ENCODE measurements at places on chromosomes 5 and 9.
A peak's percentile ranks its signal among the peaks of the same experiment; 100 is the strongest.

DNA sequence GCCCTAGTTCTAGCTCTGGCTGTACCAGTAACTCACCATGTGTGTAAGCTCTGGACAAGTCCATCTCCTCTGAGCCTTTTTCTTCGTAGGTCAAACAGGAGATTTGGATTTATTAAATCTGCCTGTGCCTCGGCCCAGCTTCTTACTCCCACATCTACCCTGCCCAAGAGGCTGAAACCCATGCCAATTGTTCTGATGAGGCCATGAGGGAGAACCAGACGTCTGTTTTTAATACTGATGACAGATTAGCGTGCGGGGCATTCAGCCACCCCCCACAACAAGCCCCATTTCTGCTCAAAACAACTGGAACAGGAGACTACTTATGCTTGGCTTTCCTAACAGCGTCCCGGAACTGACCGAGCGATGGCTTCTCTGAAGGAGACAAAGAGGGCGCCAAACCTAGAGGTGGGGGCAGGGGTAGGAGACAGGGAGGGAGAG, 81.2 kb upstream of the TRIM32 start:
- DNase-seq, result no peak

- DNase-seq, result no peak
Measured at GRCh38 chr9:17962747-17963146, 383.9 kb downstream of the SH3GL2 start.

GRCh38 chr5:170747357-170747756, 36.2 kb upstream of the GABRP start:
- no peak for DNase-seq

DNA sequence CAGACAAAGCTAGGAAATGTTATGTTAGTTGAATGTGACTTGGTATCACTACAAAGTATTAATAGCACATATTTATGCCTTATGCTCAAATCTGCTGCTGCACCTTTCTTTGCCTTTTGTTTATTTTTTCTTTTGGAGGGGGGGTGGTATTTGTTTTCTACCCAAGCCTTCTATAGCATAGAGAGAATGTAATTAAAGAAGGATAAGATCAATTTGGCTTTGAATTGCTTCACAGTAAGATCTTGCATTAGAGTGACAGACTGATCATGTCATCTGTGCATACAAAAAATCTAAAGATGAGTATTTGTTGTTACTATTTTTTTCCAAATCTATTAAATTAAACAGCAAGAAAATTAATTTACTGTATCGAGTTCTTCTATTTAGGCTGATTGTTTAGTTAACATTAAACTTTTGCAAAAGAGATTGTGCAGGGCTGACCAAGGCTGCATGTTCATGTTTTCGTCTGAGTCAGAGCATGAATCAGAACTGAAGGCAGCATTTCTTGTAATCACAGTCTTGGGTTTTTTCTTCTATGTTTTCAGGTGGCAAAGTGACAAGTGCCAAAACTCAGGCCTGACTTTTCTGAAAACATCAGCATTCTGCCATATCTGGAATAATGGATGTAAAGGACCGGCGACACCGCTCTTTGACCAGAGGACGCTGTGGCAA, 1007.1 kb upstream of the WWC1 start:
- no peak for DNase-seq

GRCh38 chr9:124197177-124198095, 60.3 kb upstream of the NEK6 start:
- no peak for DNase-seq

DNA sequence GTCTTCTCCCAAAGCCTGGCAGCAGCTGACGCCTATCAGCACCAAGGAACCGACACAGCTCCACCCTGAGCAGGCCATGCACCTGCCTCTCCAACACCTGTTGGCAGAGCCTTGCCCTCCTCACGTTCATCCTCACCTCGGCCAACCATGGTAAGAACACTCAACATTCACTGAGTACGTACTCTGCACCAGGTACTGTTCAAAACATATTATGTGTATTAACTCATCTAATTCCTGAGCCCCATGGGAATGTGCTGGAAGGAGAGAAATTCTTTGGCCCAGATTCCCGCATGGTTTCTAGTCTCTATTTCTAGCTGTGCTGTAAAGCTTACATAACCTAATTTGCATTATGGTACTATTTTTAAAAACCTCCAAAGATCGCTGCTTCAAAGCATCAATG, 86.1 kb downstream of the GPR21 start:
- DNase-seq, result no peak

DNA sequence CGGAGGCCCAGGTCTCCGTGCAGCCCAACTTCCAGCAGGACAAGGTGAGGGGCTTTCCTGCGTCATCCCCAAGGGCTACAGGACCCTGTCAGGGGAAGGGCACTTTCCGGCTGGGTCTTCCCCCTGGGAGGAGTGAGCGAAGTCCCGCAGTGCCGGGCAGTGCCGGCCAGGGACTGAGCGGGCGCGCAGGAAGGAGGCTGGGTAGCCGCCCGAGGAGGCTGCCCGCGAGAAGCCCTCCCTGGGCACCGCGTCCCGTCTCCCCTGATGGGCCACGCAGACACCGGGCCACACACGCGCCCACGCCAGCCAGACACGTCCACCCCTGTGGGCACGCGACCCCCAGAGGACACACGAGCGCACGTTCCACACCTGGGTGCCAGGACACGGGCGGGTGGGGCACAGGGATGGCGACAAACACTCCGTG, 357 bp downstream of the PTGDS start:
- no peak for DNase-seq

DNA sequence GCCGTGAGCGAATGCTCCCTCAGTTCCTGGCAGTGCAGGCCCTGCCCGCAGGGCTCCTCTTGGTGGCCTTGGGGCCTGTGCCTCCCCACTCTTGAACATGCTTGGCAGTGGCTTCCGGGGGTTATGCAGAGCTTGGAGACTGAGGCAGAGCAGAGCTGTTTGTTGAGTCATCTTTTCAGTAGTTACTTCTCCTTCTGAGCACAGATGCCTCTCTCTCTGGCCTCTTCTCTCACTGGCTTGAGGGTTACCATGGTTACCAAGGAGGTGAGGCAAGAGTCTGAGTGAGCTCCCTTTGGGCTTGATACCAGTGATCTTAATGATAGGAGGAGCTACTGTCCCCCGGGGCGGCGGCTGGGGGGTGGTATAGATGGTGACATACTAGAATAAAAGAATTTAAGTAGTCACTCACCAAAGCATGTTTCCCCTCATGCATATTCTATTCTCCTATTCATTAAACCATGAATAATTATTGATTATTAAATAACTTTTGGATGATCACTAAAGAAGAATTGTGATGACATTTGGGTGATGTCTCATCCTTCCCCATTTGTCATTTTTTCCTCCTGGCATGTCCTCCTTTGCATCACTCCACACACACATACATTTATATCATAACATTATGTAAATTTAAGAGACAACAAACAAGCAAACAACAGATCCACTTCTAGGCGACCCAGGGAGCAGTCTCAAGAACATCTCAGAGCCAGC, 111.1 kb downstream of the ARHGAP26 start:
- DNase-seq, result no peak

DNA sequence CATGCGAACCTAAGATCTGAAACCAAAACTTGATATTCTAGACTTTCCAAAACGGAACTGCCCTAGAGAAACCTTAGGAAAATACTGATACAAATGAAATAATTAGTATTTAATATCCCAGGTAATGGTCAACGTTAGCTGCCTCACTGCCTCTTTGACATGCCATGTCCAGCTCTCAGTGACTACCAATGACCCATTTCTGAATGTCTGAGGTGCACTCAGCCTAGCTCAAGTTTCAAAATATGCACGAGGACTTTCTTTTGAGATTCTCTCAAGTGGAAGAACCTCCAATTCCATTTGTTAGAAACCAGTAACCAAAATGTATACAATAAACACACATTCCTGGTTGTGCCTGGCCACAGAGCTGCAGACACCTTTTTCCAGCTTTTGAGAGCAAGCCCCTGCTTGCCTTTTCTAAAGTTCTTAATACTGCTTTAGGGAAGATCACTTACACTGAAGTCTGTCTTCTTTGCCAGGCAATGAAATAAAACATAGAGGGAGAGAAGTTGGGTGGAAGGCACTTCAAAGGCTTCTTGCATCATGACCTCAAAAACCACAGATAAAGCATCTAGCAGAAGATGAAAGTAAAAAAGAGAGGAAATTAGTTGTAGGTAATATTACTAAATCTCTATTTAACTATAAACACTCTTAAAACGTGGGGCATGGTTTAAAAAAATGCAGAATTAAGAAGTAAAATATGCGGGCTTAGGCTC, 87.9 kb downstream of the MRPS27 start:
- DNase-seq, result no peak

DNA sequence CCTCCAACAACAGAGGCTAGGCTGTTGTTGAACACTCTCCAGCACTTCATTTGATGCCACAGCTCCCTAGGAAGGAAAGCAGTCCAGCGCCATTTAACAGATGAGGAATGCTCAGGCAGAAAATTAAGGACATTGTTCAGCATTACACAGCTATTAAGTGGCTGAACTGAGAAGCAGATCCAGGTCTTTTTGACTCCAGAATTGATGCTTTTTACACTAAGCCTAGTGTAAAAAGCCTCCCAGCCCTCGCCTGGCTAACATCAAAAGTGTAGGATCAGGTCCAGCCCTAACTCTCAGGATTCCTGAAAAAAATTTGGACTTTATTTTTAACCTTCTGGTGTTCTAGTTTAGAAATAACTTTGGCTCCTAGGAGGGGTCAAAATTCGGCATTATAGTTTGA, 106.4 kb upstream of the SMC5 start:
- DNase-seq, result no peak

GRCh38 chr5:116564312-116564711, 10.3 kb downstream of the SEMA6A start:
- no peak for DNase-seq

GRCh38 chr5:133225671-133226152, 173.9 kb downstream of the HSPA4 start:
- no peak for DNase-seq

- no peak for DNase-seq
Measured at GRCh38 chr5:94761055-94761454, 142.6 kb downstream of the SLF1 start.

GRCh38 chr9:26057050-26057449, 378.8 kb upstream of the TUSC1 start:
- no peak for DNase-seq

- no peak for DNase-seq
Measured at GRCh38 chr5:111432883-111433536, 79.3 kb downstream of the STARD4 start.

DNA sequence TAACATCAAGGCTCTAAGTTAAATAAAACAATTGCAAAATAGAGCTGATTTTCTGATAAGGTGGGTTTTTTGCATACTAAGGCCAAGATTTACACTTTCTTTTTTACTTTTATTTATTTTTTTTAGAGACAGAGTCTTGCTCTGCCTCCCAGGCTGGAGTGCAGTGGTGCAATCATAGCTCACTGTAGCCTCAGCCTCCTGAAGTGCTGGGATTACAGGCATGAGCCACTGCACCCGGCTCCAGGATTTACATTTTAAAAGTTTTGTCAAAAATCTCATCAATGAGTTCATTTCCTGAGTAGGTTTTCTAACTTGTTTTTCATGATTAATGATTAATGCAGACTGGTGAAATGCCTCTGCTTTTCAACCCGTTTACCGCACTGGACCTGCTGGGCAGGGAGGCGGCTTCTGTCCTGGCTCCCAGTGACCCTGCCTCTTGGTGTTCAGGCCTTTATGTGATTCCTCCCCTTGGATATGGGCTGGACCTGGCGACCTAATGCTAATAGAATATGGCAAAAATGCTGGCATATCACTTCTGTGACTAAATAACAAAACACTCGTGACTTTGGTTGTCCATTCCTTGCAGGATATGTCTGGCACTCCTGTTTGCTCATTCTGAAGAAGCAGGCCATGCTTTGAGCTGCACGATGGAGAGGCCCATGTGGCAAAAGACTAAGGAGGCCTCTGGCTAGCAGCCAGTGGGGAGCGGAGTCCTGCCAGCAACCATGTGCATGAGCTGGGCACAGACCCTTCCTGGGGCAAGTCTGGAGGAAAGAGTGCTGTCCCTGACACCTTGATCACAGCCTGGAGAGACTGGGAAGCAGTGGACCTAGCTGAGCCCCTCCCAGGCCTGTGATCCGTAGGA, 72.2 kb upstream of the PTCH1 start:
- DNase-seq, result no peak

- DNase-seq, result no peak
Measured at GRCh38 chr9:87280421-87280820, 217.2 kb upstream of the DAPK1 start.

GRCh38 chr5:1343315-1343751, 1.6 kb downstream of the CLPTM1L start:
- no peak for DNase-seq

DNA sequence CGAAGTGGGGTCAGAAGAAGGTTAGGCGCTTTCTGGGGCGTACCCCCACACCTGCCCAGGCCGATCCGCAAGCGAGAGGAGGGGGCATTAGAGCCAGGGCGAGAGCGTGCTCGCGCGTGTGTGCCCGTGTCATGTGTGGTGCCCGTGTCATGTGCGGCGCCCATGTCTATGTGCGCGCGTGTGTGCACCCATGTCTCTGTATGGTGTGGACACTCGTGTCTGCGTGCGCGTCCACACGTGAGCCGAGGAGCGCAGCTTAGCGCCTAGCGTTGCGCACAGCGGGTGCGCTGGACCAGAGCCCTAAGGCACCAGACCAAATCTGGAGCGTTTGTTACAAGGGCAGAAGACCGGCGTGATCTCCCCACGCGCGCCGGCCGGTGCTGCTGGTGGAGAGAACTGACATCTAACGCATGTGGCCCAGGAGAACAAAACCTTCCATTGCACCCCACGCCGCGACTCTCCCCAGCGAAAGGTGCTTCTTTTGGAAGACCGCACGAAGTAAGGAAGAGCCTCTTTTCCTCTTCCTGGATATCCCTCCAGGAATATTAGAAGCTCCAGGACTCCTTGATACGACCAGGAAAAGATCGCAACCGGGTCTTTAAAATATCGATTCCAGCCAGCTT, 644 bp downstream of the NIM1K start:
- DNase-seq, result peak; percentile 33

DNA sequence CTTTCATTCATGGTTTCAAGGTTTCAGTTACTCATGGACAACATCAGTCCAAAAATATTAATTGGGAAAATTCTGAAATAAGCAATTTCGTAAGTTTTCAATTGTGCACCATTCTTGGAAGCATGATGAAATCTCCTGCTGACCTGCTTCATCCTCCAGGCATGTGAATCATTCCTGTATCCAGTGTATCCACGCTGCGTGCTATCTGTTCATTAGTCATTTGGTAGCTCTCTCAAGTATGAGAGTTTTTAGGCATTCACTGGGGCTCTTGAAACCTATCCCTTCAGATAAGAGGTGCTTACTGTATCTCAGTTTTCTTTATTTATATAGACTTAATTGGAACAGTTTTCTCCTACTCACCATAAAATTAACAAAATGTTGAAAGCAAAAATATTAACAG, 293.0 kb downstream of the CDH12 start:
- DNase-seq, result no peak

DNA sequence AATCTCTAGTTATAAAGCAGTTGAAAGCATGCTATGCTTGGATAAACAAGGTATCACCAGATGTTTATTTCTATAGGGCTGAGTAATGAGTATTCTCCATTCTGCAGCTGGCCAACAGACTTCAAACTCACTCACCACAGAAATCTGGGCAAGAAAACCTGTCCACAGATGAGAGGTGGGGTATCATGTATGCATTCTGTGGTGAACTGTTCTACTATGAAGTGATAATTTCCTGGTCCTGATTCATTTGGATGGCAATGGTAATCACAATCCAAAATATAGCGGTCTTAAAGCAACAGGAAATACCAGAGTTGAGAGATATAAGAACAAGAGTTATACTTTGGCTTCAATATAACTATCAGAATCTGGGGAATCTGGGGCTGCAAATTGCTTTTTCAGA, 65.9 kb upstream of the EFNA5 start:
- DNase-seq, result no peak

- no peak for DNase-seq
Measured at GRCh38 chr9:116320290-116320689, 166.7 kb downstream of the PAPPA start.

Data from activated naive CD8-positive, alpha-beta T cell treated with anti-CD3 and anti-CD28 coated beads, Interleukin-2, amount 50 U/mL, for 24 hours (primary cell).